Small intestine (tissue), 16 donors: ENCODE measurements at places on chromosomes 2 and 18.

GRCh38 chr2:174341995-174342685 is 7.4 kb downstream of the SP9 start:
- no peak for DNase-seq

DNA sequence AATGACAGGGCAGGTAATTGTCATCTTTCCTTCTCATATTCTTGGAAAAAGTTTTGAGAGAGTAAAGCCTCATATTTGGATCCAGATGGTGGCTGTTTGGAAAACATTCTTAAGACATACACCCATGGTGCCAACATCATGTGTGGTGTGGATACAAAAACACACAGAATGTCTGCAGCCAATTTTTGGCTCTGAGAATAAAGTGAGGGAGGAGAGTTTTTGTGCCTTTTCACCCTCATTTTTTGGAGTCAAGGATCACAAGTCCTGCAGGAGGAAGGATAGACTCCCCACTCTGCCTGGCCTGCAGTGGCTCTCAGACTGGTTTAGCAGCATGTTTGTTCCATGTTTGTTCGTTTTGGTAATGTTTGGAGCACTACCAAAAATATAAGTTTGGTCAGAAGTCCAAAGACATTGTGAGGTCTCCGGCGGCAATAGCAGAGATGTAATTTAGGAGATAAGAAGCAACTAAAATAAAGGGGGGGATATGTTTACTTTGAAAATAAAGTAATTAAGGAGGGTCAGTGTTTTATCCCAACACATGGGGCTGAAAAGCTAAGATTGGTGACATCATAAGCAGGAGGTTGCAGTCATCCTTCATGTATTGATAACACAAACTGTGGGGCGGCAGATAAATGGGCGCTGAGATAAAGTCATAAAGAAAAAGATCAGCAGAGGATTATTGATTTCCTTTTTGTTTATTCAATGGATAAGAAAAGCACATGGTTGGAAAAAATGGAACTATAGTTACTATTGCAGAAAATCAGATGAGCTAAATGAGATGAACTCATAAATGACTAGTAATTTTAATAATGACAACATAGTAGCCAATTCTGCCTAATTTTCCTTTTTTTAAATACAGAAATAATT is 655 bp downstream of the NOSTRIN start:
- peak; percentile 76 for DNase-seq

- no peak for DNase-seq
Measured at GRCh38 chr18:35526495-35527059, 28.8 kb upstream of the INO80C start.

DNA sequence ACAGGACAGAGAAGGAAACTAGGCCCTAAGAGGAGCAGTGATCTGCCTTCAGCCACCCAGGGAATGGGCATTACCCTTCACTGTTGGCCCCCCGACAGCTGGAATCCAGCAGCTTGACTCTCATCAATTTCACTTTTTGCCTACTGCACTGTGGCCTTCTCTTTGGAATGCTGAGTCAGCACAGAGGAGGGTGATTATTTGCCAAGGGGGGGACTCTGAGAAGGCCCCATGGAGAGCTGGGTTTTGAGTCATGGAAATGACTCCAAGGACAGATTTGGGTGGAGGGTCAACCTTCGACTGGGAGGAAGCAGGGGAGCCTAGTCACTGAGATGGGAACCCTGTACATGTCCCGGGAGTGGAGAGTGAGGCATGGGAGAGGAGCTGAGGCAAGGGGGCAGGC is 38.1 kb upstream of the NTSR2 start:
- DNase-seq: no peak

DNA sequence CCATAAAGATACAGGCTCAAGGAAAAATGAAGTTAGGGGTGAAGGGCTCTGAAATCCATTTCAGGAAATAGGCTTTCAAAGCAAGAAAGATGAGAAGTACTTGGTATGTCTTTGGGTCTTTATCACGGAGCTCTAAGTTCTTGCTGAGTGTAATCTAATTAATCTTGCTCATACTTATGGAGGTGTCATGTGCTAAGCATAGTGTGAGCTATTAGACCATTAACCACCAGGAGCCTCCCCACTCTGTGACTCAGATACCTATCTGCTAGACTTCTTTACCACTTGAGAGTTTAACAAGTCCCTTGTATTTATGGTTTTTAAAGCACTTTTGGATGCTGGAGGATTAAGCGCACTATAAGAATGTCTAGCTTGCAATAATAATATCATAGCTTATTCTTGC is 678.7 kb downstream of the EPHA4 start:
- DNase-seq: no peak

DNA sequence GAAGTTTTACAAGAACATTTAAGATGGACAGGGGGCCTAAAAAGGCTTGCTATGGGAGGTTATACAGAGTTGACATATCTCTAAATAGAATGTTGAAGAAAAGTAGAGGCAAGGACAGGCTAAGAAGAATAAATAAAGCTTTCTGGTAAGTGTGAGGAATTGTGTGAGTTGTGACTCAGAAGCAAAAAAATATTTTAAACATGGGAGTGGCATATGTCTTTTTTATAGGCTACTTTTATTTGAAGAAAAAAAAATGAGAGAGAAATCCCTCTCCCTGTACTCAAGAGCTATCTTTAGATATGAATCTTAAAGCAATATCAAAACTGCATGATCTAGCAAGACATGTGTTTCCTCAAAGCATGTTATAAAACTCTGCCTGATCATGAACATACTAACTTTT is 41.1 kb downstream of the RAB3GAP1 start:
- DNase-seq: no peak

DNA sequence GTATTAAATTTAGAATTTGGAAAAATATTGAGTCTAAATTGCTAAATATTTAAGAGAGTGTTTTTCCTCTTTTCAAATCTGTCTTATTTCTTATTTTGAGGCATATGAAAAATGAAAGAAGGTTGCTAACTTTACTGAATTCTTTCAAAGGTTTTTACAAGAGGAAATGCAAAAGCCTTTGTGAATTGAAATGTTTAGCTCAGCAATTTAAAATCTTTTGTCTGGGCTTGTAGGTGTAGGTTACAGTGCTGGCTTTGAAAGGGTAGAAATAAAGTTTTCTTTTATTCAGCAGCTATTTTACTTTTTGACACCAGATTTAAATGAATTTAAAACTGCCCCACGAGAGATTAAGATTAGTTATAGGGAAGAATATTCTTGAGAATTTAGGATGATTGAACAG is 192.0 kb downstream of the CDH7 start:
- no peak for DNase-seq

- DNase-seq: no peak
Measured at GRCh38 chr2:62423883-62424458, 82.0 kb downstream of the TMEM17 start.

DNA sequence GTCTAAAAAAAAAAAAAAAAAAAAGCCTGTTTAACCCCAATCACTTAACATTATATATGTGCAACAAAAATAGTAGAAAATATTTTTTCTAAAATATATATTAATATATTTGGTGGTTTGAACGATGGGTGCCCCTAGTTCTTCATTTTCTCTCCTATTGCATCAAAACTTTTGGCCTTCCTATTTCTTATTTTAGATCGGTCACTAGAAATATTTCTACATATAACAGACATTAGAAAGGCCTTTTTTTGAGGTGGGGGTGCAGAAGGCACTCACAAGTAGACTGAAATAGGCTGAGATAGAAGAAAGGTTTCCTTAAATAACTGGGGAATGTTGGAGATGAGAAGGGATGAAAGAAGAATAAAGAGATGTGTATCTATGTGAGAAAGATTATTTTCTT is 49.3 kb upstream of the AP1S3 start:
- DNase-seq: no peak

DNA sequence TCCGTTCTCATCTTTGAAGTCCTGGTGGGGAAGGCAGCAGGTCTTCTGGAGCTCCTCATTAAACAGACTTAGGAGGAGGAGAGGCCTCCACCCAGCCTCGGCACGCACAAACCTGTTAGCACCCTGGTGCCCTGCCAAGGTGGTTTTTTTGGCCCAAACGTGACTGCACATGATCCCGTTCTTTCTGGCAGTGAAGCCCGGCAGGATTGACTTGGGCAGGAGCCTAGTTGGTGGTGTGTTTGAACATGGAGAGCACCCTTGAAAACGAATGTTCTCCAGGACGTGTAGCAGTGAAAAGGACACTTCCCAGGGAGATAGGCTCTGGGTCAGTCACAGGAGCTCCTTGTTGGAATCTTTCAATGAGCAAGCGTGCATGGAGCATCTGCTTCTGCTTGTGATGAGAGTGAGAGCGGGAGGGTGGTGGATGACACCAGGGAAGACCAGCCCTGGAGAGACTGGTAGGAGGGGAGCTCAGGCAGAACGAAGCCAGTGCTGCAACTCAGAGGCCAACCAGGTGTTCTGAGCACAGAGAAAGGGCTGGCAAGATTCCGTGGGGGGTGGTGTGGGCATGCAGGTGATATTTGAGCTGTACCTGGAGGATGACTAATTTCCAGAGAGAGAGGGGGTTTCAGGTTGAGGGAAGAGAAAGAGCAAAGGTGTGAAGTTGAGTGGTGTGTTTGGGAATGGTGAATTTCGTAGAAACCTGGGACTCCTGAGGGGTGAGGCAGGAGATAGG is 73.8 kb downstream of the TANC1 start:
- no peak for DNase-seq

DNA sequence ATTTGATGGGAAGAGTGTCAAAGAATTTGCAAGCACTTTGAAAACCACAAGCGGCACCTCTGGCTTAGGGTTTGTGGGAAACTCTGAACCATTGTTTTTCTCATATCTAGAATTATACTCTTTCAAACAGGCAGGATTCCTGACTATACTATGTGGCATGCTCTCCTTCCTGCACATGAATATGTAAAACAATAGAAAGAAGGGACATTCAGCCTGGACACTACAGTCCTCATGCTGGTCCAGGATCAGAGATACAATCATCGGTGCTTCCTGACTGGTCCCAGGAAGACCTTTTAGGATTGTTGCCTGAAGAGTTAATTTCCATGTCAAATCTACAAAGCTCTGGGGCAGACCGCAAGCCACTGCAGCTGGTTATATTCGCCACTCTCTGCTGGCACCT is 55.7 kb upstream of the RASGRP3 start:
- no peak for DNase-seq

GRCh38 chr18:47418746-47419145 is 167.3 kb upstream of the SKOR2 start:
- no peak for DNase-seq

DNA sequence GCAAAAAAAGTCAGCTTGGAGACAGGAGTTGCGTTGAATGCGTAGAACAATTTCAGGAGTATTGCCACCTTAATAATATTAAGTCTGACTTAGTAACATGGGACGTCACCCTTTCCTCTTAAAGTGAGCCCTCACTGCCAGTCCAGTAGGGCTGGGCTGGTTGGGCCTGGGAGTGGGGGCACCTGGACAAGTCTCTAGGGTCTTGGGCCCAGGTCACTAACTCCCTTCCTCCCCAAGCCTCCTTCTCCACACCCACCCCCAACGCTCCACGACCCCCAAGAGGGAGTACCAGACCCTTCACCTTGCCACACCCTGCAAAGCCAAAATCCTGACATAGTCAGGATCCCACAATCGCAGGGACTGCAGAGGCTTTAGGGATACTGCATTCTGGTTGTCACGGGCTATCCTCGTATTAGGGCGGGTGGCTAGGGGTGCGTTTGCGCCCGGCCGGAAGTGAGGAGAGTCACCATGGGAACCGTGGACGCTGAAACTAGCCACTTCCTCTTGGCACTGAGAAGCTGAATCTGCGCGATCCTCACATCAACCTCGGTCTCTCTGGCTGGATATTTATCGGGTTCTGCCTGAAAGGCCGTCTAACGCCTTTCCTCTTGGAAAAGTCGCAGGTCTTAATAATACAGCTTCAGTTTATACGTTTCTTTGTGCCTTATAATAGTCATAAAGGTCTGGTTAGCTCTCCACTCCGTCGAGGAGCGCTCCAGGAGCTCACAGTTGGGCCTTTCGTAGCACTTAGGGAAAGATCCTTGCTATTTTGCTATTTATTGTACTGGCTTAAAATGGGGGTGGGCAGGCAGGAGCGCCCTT is 10.3 kb upstream of the CXXC1 start:
- DNase-seq: peak; percentile 84

DNA sequence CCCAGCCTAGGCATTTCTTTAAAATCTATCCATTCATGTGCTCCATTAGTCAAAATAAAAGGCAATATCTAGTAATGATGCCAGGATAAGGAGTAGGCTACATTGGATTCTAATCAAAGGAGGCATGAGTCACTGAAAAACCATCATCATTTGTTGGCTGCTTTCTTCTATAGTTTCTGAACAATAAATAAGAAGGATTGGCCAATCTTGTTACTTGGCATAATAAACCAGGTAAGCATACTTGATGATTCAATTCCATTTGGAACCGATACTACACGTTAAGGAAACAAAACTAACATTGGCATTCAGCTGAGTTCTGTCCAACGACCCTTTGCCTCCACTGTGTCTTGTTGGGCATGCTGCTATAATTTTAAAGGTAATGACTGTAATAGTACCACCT is 27.2 kb downstream of the ATP8B1 start:
- no peak for DNase-seq

DNA sequence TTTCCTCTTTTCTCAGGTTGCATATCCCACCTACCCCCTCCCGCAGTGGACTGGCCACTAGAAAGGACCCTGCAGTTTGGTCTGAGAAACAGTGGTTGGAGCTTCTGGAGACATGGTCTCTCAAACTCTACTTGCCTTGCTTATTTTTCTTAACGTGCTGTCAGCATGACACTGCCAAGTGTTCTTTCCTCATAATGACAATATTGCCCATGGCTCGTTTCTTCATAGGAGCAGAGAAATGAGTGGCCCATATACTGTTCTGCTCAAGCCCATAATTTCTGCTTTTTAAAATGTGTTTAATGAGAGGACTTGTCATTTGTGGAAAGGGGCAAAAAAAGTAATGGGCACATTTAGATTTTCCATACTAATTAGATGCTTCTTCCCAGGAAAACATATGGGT is 828.7 kb downstream of the BCL11A start:
- DNase-seq: no peak

- DNase-seq: no peak
Measured at GRCh38 chr2:201257381-201257955, 2.9 kb upstream of the CASP8 start.

GRCh38 chr18:2983296-2983695 is 29.6 kb downstream of the LPIN2 start:
- no peak for DNase-seq

GRCh38 chr2:212154477-212154878 is 384.1 kb downstream of the ERBB4 start:
- DNase-seq: no peak

- DNase-seq: no peak
Measured at GRCh38 chr18:59767732-59768131, 70.5 kb upstream of the CCBE1 start.

- no peak for DNase-seq
Measured at GRCh38 chr2:26722328-26722727, 29.8 kb downstream of the KCNK3 start.

DNA sequence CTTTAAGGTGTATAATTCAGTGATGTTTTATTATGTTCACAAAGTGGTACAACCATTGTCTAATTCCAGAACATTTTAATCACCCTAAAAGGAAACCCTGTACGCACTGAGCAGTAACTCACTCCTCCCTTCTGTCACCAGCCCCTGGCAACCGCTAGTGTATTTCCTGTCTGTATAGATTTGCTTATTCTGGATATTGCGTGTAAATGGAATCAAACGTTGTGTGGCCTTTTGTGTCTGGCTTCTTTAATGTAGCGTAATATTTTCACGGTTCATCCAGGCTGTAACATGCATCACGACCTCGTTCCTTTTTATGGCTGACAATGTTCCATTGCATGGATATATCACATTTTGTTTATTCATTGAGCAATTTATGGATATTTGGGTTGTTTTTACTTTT is 8.3 kb downstream of the ZDBF2 start:
- DNase-seq: no peak
